Esophagus squamous epithelium (tissue), 5 donors: ENCODE measurements at places on chromosomes 2 and 18.

GRCh38 chr18:46772357-46772756 lies 15.5 kb upstream of the ST8SIA5 start:
- no peaks in the 10 kb centered on the region for H3K27me3 ChIP-seq
- no peak for DNase-seq
- no peaks in the 10 kb centered on the region for H3K36me3 ChIP-seq
- no peak overlapping the region for H3K4me3 ChIP-seq
- H3K27ac ChIP-seq: no peak overlapping the region

DNA sequence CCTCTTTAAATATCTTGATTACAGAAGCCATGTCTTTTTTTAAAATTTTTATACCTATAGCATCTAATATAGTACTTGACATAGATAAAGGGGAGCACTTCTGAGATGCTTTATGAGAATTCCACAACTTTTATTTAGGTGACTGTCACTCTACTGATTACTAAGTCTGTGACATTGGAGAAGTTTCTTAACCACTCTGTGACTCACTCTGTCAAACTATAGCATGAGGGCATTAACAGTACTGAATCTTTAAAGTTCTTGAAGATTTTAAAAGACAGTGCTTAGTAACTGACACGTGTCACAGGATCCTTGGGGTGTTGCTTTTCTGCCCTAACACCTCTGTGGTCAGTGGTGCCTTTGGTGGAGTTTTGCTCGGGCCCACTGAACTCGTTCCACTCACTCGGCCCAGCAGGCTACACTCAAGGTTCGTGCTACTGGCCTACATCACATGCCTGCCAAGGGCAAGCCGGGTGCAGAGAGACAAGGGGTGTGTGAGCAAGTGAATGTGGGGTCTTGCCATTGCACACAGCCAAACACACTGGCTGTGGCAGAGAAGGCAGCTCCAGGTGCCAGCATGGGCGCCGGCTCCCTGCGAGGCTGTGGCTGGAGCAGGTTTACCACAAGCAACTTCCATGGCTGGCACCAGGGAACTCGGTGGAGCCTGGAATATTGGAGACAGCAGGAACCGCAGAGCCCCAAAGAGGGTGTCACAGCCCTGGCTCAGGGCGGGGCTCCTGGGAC lies 734.0 kb upstream of the CDH7 start:
- no peak overlapping the region for H3K4me3 ChIP-seq
- DNase-seq: no peak
- no peaks in the 10 kb centered on the region for H3K36me3 ChIP-seq
- H3K27ac ChIP-seq: no peak overlapping the region
- no peaks in the 10 kb centered on the region for H3K4me1 ChIP-seq

GRCh38 chr2:205902041-205902899 lies 183.7 kb downstream of the INO80D start:
- H3K4me3 ChIP-seq: no peak overlapping the region
- no peaks in the 10 kb centered on the region for H3K4me1 ChIP-seq
- no peaks in the 10 kb centered on the region for H3K27me3 ChIP-seq
- no peak overlapping the region for H3K27ac ChIP-seq
- DNase-seq: no peak

DNA sequence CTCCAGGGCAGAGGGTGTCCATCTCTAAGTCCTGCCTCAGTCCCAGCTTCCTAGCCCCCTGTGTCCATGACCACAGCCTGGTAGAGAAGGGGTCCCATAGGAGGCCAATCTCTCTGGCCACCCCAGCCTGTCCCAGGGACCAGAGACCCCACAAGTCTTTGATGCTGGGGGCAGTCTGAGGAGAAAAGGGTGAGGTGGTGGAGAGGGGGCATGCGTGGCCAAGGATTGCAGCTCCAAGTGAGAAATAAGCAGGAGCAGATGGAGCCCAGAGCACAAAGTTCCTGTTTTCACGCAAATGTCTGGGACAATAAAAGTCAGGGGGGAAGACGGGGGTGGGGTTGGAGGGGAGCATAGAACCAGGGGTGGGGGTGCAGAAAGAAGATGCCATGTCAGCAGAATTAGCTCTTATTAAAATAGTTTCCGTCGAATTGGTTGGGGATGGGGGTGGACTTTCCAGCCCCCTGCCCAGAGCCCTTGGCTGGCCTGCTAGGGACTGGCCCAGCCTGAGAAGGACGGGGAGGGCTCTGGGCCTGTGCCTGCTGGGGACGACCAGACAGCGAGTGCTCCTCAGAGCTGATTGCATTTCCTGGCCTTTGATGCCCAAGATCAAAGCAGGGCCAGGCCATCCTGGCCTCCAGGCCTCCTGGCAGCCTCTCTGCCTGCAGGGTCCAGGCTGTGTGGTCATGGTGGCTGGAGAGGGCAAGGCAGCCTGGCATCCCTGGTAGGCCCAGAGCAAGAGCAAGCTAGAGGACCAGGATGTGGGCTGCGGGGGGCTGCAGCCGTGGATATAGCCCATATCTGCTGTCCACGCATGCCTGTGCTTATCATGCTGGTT lies 337.1 kb downstream of the DYSF start:
- no peak overlapping the region for H3K4me3 ChIP-seq
- no peaks in the 10 kb centered on the region for H3K4me1 ChIP-seq
- no peaks in the 10 kb centered on the region for H3K36me3 ChIP-seq
- no peak for DNase-seq
- no peaks in the 10 kb centered on the region for H3K27me3 ChIP-seq
- no peak overlapping the region for H3K27ac ChIP-seq

DNA sequence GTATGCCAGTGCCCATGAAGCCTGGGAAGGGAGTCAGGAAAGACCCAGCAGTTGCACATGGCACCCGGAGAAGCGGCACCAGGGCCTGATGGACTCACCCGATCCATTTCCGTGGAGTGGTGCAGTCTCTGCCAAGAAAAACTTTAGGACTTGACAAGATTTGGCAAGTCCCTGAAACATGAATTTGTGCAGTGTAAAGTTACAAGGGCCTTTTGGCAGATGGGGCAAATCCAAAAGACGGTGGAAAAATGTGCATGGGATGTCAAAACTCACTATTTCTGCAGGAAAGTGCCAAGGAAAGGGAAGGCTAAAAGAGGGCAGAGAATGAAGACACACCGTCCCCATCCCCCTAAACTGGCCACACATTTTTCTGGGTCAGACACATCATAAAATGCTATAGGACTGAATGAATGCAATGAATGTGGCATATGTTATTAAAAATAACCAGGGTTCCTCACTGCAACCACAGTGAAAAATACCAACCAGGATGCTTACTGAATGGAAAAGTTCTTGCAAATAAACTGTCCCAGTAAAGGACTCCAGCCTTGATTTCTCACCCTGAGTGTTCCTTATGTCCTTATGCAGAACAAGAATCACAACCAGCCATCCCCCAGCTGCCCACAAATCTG lies 173.5 kb upstream of the SIX2 start:
- no peaks in the 10 kb centered on the region for H3K36me3 ChIP-seq
- H3K4me3 ChIP-seq: no peak overlapping the region
- no peaks in the 10 kb centered on the region for H3K27me3 ChIP-seq
- no peak overlapping the region for H3K27ac ChIP-seq
- no peak for DNase-seq
- H3K4me1 ChIP-seq: no peaks in the 10 kb centered on the region

- H3K4me1 ChIP-seq: peaks cover 61% of the 10 kb centered on the region
- DNase-seq: peak; percentile 34
- H3K4me3 ChIP-seq: no peak overlapping the region
- H3K27me3 ChIP-seq: no peaks in the 10 kb centered on the region
- H3K27ac ChIP-seq: peak overlapping the region; percentile 93
These were observed 3.1 kb downstream of the GYPC start for GRCh38 chr2:126658905-126659561.

DNA sequence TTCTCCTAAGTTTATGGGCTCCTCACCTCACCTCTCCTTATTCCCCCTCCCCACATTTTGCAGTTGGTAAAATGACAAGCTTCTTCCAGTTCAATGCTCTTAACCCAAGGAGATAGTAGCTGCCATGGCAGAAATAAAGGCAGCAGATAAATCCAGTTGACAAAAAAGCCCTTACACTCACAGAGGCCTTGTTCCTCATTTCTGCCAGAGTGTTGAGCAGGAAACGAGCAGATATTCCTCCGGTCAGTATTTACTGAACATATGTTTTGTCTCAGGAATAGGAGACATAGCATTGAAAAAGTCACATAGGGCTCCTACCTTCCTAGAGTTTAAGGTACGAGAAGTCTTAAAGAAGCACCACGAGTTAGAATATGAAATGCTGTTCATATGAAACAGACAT lies 493.7 kb upstream of the TNP1 start:
- no peaks in the 10 kb centered on the region for H3K27me3 ChIP-seq
- DNase-seq: no peak

GRCh38 chr2:148031152-148031551 lies 10.3 kb downstream of the MBD5 start:
- H3K4me1 ChIP-seq: no peaks in the 10 kb centered on the region
- H3K27ac ChIP-seq: no peak overlapping the region
- no peaks in the 10 kb centered on the region for H3K36me3 ChIP-seq
- no peak overlapping the region for H3K4me3 ChIP-seq
- no peak for DNase-seq
